Left lung (tissue), 14 donors: ENCODE measurements at places on chromosomes 4 and X. TPM values are rescaled to one million over a fixed set of nuclear protein-coding genes. Genes with fewer than 3 reads are reported as not detected.

- DNase-seq = no peak
These were observed 29.2 kb downstream of the IGFBP7 start for GRCh38 chr4:57080781-57081650.

DNA sequence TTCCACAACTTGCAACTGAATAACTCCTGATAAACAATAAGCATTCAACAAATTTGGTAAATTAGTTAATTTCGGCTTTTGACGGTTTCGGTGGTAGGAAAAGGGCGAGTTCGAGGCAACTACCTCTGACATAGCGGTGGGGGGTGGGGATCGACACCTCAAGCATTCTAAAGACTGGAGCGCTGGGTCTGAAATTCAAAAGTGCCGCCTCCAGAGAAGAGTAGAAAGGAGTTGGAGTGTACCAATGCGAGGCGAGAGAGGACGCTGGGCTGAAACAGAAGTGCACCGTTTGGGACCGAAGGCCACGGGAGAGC lies 725 bp downstream of the SMC1A start:
- no peak for DNase-seq

S100P gene
- 3.9 TPM for polyA plus RNA-seq

CHRDL1 gene
- 10.5 TPM for polyA plus RNA-seq

CENPC gene
- 41.5 TPM for polyA plus RNA-seq

DNA sequence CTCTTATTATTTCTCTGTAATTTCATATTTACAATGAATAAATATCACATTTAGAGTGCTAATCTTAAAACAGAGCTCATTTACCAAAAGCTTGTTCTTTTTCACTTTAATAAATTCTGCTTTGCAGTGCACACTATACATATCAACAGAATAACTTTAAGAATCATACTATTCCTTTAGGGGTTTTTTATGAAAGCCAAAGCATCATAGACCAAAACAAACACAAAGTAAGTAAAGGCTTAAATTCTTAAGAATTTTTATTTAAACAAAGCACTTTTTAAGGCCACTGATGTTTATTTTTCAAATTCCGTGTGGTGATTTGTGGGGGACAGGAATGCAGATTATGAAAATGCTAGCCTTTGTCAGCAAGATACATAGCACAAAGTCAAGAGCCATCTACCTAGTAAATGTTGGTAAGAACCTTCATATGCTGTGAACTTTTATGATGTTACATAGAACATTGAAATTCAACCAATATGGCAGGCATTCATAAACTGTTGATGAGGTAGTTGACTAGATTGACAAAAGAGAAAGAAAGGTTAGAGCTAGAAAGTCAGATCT lies 17.8 kb downstream of the TIGD2 start:
- no peak for DNase-seq

SPANXB1 gene
- polyA plus RNA-seq = not detected

- no peak for DNase-seq
These were observed 96.4 kb upstream of the STIM2 start for GRCh38 chr4:26764231-26764630.

INPP4B gene
- polyA plus RNA-seq = 7.3 TPM

DNA sequence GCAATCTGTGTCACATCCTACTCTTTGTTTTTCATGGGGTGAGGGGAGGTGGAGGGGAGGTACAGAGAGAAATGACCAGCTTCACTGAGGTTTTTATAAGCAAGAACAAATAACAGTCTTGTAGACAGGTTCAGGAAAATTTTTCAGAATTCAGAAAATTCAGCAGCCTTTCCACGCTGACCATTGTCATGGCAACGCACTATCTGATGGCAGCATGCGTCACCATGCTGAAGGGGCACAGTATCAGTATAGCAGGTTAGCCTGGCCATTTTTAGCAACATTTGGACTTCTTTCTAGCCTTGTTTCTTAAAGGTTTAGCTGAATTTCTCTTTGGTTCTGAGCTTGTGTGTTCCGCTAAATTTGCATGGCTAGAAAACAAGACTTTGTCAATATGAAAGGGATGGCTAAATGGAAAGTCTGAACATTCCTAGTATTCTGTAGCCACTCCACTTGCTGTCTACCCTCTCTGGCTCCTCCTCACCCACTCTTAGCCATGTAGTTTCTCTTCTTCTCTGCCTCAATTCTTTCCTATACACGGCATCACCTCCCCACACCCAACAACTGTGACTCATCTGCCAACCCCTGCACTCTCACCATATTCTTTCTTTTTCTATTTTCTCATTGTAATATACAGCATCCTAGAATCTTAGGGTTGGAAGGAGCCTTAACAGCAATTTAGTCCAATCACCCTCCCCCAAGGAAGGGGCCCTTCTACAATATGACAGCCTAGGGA lies 42.7 kb upstream of the CITED1 start:
- DNase-seq = no peak

RBM47 gene
- 26.1 TPM for polyA plus RNA-seq

DNA sequence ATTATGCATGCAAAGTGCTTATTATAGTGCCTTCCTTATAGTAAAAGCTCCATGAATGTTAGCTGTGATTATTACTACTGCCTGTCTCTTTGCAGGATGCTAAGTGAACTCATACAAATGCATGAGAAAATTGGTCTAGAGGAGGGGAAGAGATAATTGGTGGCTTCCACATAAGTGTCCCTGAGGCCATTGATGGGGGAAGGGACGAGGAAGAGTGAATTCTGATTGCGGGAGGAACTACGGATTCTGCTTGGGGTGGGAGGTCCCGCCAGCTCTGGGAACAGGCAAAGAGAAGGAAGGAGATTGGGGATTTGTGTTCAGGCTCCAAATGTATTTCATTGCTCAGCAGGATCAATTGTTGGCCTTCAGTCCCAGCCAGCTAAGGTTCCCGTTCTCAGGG lies 11.6 kb upstream of the ARHGAP36 start:
- no peak for DNase-seq

DNA sequence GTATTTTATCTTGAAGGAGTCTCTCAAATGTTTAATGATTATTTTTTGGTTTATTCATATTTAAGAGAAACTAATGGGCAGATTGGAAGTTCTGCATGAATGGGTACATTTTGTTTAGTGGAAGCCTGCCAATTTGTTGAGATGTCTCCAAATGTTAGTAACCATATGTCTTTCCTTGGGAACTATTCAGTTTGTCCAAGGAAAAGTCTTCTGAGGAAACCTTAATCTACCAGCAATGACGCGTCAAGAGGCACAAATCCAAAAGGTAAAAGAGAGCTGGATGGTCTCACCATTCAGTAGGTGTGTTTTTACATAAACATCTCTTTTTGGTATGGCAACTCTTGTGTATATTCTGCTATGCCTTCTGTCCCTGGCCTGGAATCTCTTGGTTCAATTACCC lies 37.4 kb upstream of the NDST3 start:
- no peak for DNase-seq

SAGE1 gene
- polyA plus RNA-seq = not detected

DNA sequence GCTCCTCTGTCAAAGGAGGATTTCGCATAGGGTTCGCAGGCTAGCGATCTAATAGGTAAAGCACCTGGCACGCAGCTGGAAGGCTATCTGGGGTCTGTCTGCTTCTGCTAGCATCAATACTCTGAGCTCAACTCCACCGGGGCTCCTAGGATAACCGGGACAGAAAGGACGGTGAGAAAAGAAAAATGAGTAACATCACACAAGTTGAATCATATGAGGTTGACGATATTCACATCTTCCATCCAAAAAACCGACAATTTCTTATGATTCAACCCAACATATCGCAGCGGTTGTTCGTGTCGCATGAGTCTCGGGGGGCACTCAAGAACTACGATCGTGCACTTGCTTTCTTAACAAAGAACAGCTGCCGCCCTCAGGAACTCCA lies 1.8 kb downstream of the PROM1 start:
- DNase-seq = no peak
